ENCODE measurements at places on chromosomes 12 and 14.

DNA sequence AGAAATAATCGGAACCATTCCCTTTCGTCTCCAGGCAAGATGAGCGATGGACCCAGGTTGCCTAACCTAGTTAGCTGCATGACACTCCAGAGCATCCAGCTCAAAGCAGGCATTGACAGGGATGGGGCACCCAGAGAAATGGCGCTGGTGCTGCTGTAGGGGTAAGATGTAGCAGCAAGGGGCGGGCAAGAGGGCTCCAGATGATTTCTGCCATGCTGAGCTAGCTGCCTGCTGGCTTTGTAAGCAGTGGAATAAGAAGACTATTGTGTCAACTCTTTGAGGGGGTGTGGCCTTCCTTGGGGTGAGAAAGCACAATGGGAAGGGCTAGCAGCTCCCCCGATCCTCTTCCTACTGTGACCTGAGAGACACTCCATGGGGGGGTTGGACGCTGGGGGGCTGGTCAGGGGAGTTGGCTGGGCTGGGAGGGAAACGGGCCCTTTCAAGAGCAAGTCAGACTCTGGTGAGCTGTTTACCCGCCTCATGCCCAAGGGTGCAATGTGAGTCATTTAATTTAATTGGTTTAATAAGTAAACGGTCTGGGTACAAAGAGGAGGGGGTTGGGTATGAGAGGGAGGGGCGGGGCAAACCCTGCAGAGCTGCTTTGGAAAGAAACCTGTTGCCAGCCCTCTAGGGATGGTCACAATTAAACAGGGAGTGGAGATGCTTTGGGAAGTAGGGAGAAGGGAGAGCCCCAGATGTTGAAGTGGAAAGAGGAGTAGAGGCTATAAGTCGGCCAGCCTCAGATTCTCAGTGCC, 50.5 kb downstream of the B4GALNT3 start:
- no peak for DNase-seq

- DNase-seq = no peak
These were observed 13.4 kb downstream of the C1S start for GRCh38 chr12:7073946-7074345.

GRCh38 chr12:62772416-62772955, 162.5 kb downstream of the PPM1H start:
- DNase-seq = no peak

DNA sequence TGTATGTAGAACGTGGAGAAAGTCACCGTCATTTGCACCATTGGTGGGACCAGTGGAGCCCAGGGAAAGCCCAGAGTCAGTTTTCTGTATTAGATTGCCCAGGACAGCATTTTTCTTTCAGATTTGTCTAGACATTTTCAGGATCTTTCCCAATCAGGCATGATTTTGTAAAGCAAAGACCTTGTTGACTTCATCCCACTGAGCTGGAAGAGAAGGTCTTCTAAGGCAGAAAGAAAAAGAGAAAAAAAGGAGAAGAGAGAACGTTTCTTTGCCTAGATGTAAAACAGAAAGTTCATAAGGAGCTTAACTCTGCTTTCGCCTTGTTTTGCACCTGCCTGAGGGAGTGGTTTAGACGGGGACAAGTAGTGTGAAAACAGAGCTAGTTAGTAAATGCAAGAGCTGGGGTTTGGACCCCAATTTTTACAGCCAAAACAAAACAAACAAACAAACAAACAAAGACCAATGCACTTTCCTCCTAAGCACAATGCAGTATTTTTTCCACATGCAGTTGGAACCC, 273.1 kb downstream of the ZFP36L1 start:
- no peak for DNase-seq

GRCh38 chr12:117874842-117875434, 93.9 kb downstream of the KSR2 start:
- peak; percentile 26 for DNase-seq

DNA sequence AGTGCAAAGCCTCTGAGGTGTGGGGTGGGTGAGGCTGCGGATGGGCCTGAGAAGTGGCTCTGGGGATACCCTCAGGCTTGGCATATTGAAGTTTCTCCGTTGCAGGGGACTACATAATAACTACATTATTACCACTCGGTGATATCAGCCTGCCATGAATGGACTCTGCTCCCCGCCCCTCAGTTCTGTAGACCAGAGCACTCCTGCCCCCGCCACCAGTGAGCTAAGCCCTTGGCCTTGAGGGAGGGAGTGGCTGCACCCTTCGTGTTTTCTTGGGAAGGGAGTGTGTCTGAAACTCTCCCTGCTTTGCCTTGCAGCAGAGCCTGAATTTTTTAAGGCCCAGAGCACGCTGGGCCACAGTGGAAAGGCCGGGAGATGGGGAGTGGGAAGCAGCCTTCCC, 1.7 kb downstream of the ORAI1 start:
- no peak for DNase-seq

GRCh38 chr12:127750076-127750840, 516.7 kb upstream of the TMEM132C start:
- DNase-seq = no peak
